ENCODE measurements at places on chromosomes 3 and 15. TPM values are rescaled to one million over a fixed set of nuclear protein-coding genes. Genes with fewer than 3 reads are reported as not detected.

DNA sequence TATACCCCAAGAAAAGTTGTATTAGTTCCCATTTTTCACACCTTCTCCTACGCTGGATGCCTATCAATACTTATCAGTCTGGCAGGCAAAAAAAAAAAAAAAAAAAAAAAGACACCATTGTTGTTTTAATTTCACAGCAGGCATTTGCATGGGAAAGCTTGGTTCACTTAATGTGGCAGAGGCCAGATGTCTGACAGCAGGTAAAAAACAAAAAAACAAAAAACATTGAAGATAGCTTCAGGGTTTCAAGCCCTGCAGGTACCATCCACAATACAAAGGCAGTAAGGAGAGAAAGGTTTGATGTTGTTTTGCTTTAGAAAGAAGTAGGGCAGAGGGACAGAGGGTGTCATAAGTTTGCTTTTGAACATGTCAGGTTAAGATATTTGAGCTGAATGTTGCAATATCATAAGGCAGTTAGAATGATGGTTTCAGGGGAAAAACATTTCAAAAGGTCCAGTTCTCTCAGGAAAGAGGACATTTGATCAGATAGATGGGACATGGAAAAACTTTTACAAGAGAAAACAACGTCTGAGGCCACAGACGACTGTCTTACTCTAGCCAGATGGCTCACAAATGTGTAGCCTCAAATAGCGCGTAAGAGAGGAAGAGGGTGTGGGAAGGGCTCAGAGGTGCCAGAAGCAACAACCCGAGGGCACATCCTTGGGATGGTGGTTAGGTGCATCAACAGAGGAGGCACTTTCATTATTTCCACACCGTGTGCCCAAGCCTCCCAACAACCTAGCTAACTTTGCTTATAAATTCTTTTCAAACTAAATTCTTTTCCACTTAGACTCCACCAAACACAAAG is 25.7 kb downstream of the PCOLCE2 start:
- DNase-seq: no peak
- H3K27ac ChIP-seq: no peak overlapping the region
- peaks cover 10% of the 10 kb centered on the region for H3K4me1 ChIP-seq
- no peak overlapping the region for H3K4me3 ChIP-seq
- H3K27me3 ChIP-seq: peaks cover 18% of the 10 kb centered on the region
- H3K36me3 ChIP-seq: no peaks in the 10 kb centered on the region

Gene PEX5L
- 0.04 TPM for total RNA-seq

- H3K4me3 ChIP-seq: no peak overlapping the region
- no peak overlapping the region for H3K27ac ChIP-seq
- no peak for DNase-seq
- no peaks in the 10 kb centered on the region for H3K4me1 ChIP-seq
- no peaks in the 10 kb centered on the region for H3K36me3 ChIP-seq
Observed at GRCh38 chr3:180698760-180699270, 19.5 kb upstream of the CCDC39 start.

GRCh38 chr15:69289342-69290146 is 9.2 kb upstream of the PAQR5 start:
- no peaks in the 10 kb centered on the region for H3K4me1 ChIP-seq
- no peaks in the 10 kb centered on the region for H3K27me3 ChIP-seq
- H3K36me3 ChIP-seq: no peaks in the 10 kb centered on the region
- H3K27ac ChIP-seq: no peak overlapping the region
- H3K4me3 ChIP-seq: no peak overlapping the region

Data from activated CD4-positive, alpha-beta T cell treated with anti-CD3 and anti-CD28 coated beads, Interleukin-2, amount 10 ng/mL, durations not matched to agents 7 days and 5 days (primary cell).